Activated CD4-positive, alpha-beta T cell treated with anti-CD3 and anti-CD28 coated beads, Interleukin-10, Interleukin-2, amounts not matched to agents 100 ng/mL and 50 ng/mL, durations not matched to agents 16 hours and 8 hours (primary cell): ENCODE measurements at places on chromosomes 11 and 22.

GRCh38 chr11:122556605-122557004 is 98.9 kb upstream of the UBASH3B start:
- peak; percentile 30 for DNase-seq

GRCh38 chr11:24356501-24356900 is 140.4 kb upstream of the LUZP2 start:
- DNase-seq = no peak

GRCh38 chr22:24209687-24210086 is 28.4 kb downstream of the SUSD2 start:
- no peak for DNase-seq

DNA sequence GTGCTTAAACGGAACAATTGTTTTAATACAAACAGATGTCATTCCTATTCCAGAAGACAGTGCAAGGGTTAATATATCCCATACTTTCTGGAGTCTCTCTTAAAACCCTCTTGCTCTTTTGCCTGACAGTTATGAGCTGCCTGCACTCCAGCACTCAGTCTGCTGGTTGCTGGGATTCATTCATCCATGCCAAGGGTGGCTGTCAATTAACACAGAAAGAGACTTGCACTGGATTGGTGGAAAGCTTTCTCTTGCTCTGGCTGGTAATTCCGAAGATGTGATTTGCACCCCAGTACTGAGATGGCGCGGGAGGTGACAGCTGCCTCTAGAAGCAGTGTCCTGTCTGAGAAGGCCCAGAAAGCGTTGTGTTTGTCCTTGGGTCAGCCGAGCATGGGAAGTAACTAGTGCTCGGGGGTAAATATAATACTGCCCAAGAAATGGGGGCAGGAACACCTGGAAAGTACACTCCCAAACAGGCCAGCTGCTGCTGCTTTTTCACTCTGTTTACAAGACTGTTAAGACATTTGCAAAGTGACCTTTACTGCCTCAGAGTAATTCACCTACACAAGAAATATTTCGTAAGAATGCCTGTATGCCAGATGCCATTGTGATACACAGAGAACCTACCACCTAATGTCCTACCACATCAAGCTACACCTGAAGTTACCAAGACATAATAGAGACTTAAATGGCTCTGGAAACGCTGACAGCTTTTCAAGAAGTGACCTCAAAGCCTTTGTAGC is 20.5 kb downstream of the SCUBE2 start:
- no peak for DNase-seq

- DNase-seq = peak; percentile 55
Measured at GRCh38 chr11:73384872-73385689, 8.9 kb downstream of the RELT start.
